ENCODE measurements at places on chromosomes 3 and 15. TPM values are rescaled to one million over a fixed set of nuclear protein-coding genes. Genes with fewer than 3 reads are reported as not detected.
A peak's percentile ranks its signal among the peaks of the same experiment; 100 is the strongest.

IL17RD gene
- total RNA-seq, result 1.2 TPM

REC114 gene
- not detected for total RNA-seq

EXOG gene
- 8.6 TPM for total RNA-seq

- DNase-seq, result peak; percentile 80
These were observed 4.9 kb upstream of the IL17RD start for GRCh38 chr3:57169872-57170623.

GRCh38 chr3:187713504-187713903 lies 11.1 kb upstream of the RTP2 start:
- DNase-seq, result peak; percentile 32
